Activated naive CD4-positive, alpha-beta T cell treated with anti-CD3 and anti-CD28 coated beads for 36 hours (primary cell): ENCODE measurements at places on chromosomes 3 and 15. TPM values are rescaled to one million over a fixed set of nuclear protein-coding genes. Genes with fewer than 3 reads are reported as not detected.

DNA sequence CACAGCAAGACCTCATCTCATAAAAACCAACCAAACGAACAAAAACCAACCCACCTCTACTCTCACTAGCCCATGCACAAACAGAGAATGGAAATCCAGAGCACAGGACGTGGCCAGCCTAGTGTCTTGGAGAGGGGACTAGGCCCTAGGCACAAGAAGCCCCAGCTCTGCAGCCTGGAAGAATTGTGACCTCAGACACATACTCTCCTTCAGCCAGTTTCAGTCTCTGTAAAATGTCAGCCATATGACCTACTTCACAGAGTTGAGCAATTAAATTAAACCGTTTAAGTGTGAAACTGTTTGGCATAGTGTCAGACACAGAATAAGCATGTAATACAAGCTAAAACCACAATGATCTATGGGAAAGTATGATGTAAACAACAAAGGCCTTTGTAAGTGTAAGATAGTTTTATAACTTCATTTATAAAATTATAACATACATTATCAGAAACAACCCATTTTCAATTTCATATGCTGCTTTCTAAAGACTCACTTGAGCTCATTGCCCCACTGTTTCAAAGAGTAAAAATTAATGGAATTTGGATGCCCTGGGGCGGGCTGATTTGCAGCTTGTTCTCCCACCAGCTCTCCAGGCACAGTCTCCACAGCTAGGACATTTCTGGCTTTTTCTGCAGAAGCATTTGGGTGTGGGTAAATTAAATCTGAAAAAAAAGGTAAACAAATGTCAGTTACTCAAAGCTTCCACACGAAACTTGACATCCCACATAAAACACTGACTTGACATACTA, 32.9 kb downstream of the TBC1D2B start:
- peak overlapping the region; percentile 9 for H3K27ac ChIP-seq
- H3K4me1 ChIP-seq, result peaks cover 62% of the 10 kb centered on the region
- H3K36me3 ChIP-seq, result peaks cover 27% of the 10 kb centered on the region
- no peak overlapping the region for H3K4me3 ChIP-seq

GRCh38 chr3:184812662-184813042, 686 bp downstream of the VPS8 start:
- H3K27ac ChIP-seq, result peak overlapping the region; percentile 85
- H3K27me3 ChIP-seq, result no peaks in the 10 kb centered on the region
- H3K36me3 ChIP-seq, result peaks cover 4% of the 10 kb centered on the region
- DNase-seq, result peak; percentile 34
- H3K4me1 ChIP-seq, result peaks cover 52% of the 10 kb centered on the region
- H3K4me3 ChIP-seq, result peak overlapping the region; percentile 92

GRCh38 chr3:33071946-33072345, 25.0 kb downstream of the GLB1 start:
- H3K36me3 ChIP-seq, result peaks cover 11% of the 10 kb centered on the region
- H3K4me1 ChIP-seq, result peaks cover 13% of the 10 kb centered on the region
- H3K27ac ChIP-seq, result no peak overlapping the region
- no peak for DNase-seq
- no peaks in the 10 kb centered on the region for H3K27me3 ChIP-seq
- no peak overlapping the region for H3K4me3 ChIP-seq

DNA sequence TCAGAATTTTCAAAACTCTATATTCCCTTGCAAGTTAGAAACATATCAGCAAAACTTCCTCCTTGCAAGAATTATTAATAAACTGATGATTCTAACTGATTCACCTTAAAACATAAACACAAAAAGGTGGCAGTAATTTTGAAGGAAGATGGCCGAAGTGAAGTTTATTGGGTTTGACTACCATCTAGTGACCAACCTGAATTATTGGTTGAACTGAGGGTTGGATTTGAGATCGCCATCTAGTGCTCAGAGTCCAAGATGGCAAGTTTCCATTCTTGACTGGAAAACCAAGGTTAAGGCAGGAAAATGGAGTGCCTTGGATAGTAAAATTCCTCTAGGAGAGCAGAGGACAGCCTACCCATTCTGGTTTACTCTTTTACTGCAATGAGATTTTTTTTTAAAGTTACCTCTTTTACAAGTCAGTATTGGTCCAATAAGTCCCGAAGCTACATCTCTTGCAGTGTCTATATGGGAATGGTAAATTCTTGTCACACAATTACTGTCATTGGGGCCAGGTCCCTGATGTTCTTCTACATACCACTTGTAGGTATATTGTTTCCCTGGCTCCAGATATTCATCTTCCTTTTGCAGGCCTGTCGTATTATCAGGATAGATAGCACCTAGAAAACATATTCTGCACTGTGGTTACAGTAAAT, 51.6 kb upstream of the CP start:
- H3K27me3 ChIP-seq, result no peaks in the 10 kb centered on the region
- H3K4me1 ChIP-seq, result peaks cover 10% of the 10 kb centered on the region
- H3K27ac ChIP-seq, result no peak overlapping the region

- peaks cover 2% of the 10 kb centered on the region for H3K4me1 ChIP-seq
- no peak for DNase-seq
- H3K27ac ChIP-seq, result no peak overlapping the region
- H3K36me3 ChIP-seq, result no peaks in the 10 kb centered on the region
Measured at GRCh38 chr15:98997755-98998154, 9.8 kb downstream of the PGPEP1L start.

DNA sequence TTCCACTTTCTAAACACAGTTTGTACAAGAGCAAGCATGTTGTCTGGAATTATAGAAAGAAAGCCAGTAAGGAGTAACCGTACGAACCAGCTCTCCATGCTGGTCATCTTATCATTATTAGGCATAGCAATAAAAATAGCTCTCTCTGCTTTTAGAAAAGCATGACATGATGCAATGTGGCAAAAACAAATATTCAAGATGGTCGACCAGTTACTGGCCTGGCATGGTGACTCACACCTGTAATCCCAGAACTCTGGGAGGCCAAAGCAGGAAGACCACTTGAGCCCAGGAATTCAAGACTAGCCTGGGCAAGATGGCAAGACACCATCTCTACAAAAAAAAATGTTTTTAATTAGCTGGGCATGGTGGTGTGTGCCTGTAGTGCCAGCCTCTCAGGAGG, 2.6 kb upstream of the MAP4 start:
- H3K36me3 ChIP-seq, result peaks cover 2% of the 10 kb centered on the region
- no peak for DNase-seq
- no peak overlapping the region for H3K27ac ChIP-seq
- no peaks in the 10 kb centered on the region for H3K27me3 ChIP-seq
- peaks cover 40% of the 10 kb centered on the region for H3K4me1 ChIP-seq
- no peak overlapping the region for H3K4me3 ChIP-seq

DNA sequence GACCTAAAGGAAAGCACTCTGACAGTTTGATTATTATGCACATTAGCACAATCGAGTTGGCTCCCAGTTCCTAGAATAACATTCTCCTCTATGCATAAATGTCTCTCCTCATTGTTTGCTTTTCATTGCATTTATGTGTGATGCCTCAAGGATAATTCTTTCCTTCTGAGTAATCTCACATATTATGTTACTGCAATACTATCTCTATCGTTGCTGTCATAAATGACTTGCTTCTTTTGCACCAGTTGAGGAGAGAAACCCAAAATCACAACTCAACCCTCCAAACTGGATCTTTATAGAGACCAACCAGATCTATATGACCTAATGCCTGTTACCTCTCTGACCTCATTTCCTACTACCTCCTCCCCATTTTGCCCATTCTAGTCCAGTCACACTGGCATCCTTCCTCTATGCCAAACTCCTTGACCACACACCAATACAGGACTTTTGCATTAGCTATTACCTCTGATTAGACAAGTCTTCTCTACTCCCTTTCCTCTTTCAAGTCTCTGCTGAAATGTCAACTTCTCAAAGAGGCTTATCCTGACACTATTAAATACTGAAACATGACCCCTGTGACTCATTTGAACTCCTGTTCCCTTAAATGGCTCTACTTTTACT, 1026.0 kb downstream of the TUSC7 start:
- no peak overlapping the region for H3K4me3 ChIP-seq
- DNase-seq, result no peak
- H3K27me3 ChIP-seq, result no peaks in the 10 kb centered on the region
- H3K27ac ChIP-seq, result no peak overlapping the region
- no peaks in the 10 kb centered on the region for H3K36me3 ChIP-seq

The FBXO40 gene
- total RNA-seq, result not detected

The AHSG gene
- total RNA-seq, result not detected

DNA sequence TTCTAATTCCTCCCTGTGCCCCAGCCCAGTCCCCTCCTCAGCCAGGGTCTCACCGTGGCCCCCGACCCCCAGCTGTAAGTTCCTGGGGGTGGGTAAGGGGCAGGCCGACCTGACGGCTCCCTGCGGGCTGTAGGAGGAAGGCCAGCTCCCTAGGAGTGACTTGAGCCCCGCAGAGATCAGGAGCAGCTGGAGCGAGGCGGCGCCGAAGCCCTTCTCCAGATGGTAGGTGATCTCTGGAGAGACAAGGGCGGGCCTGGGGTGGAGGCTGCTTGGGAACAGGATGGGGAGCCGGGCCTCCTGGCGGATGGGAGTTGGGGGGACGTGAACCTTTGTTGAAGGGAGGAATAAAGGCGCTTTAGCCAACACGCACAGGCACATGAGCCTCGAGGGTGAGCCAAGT, 4.2 kb downstream of the SLC28A1 start:
- no peaks in the 10 kb centered on the region for H3K27me3 ChIP-seq
- H3K4me1 ChIP-seq, result no peaks in the 10 kb centered on the region
- H3K36me3 ChIP-seq, result no peaks in the 10 kb centered on the region
- no peak overlapping the region for H3K4me3 ChIP-seq
- DNase-seq, result no peak

DNA sequence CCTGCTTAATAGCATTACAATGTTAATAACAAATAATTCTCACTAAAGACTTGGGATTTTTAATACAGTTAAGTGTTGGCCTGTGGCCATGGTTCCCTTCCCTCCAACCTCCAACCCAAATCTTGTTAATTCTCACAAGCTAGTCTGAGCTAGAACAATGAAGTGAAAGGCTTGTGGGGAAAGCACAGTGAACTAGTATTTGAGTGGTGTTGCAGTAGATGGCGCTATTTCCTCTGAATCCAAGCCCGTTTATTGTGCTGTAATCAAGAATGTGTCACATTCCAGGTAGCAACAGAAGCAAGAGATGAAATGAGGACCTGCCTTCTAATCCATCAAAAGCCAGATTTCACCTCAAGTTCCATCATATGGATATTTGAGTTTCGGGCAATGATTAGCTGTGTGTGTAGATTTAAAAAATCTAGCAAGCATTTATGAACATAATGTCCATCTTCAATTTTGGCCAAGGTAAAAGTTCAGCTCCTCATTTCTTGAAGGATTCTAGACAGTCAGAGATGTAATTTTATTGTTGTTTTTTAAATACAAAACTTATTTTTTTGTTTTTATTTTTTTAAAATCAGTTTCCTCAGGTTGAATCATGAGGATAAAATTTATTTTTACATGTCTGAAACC, 160.7 kb downstream of the SQOR start:
- no peaks in the 10 kb centered on the region for H3K36me3 ChIP-seq
- H3K4me3 ChIP-seq, result no peak overlapping the region
- no peak overlapping the region for H3K27ac ChIP-seq
- peak; percentile 41 for DNase-seq

The GOLGA8R gene
- total RNA-seq, result 1.1 TPM

The VPS8 gene
- 33.7 TPM for total RNA-seq

The PRTG gene
- total RNA-seq, result not detected

- H3K4me1 ChIP-seq, result peaks cover 8% of the 10 kb centered on the region
- no peak overlapping the region for H3K27ac ChIP-seq
- H3K27me3 ChIP-seq, result peaks cover 2% of the 10 kb centered on the region
- H3K36me3 ChIP-seq, result no peaks in the 10 kb centered on the region
Measured at GRCh38 chr15:85351965-85352364, 28.4 kb upstream of the AKAP13 start.

DNA sequence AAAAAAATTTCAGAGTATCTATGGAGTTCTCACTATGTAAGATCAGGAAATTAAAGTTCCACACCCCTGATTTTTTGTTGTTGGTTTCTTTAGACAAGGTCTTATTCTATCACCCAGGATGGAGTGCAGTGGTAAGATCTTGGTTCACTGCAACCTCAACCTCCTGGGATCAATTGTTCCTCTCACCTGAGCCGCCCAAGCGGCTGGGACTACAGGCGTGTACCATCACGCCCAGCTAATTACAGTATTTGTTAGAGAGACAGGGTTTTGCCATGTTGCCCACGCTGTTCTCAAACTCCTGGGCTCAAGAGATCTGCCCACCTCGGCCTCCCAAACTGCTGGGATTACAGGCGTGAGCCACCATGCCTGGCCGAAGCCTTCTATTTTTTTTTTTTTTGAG, 12.4 kb downstream of the QRICH1 start:
- H3K36me3 ChIP-seq, result peaks cover 11% of the 10 kb centered on the region
- peaks cover 9% of the 10 kb centered on the region for H3K4me1 ChIP-seq
- no peak overlapping the region for H3K27ac ChIP-seq
- no peaks in the 10 kb centered on the region for H3K27me3 ChIP-seq
- DNase-seq, result no peak
- no peak overlapping the region for H3K4me3 ChIP-seq

The COL8A1 gene
- 0.12 TPM for total RNA-seq

GRCh38 chr3:58058361-58059263, 50.4 kb downstream of the FLNB start:
- peaks cover 14% of the 10 kb centered on the region for H3K4me1 ChIP-seq
- no peak overlapping the region for H3K4me3 ChIP-seq
- DNase-seq, result no peak

- no peak overlapping the region for H3K27ac ChIP-seq
- DNase-seq, result no peak
- H3K4me1 ChIP-seq, result no peaks in the 10 kb centered on the region
- no peaks in the 10 kb centered on the region for H3K36me3 ChIP-seq
- H3K27me3 ChIP-seq, result peaks cover 4% of the 10 kb centered on the region
Measured at GRCh38 chr15:34773013-34773412, 18.2 kb upstream of the GJD2 start.

DNA sequence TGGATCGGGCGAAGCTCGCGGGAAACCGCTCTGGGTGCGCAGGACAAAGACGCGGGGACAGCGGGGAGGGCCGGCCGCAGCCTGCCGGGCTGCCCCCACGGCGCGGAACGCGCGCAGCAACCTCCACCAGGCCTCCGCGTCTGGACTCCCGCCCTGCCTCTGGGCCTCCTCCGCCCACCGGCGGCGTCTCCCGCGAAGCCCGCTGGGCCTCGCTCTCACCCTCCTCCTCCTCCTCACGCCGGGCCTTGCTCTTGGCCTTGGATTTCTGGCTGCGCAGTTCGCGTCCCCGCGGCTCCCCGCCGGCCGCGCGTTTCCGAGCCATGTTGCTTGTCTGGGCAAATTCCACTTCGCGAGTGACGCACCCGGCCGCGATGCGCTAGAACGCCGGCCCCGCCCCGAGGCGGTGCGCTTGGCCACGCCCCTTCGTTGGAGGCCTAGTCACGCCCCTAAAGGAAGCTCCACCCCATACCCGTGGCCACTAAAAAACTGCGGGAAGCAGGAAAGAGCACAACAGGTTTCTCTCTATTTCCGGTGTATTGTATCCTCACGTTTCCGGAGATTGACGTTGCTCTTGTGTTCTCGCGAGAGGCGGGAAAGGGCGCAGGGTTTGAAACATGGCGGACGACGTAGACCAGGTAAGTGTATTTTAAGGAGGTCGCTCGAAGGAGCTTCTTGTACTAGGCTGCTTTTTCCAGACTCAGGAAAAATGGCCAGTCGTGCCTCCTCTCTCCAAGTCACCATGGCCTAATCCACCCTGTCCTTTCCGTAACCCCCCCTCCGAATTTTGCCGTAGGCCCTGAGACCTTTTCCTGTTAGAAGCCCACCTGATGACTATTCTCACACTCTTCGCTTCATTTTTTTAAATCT, at the start of the genes LSM3 and XPC:
Gene LSM3 (plus strand): TSS at position 571 of the 867 bp plus-strand sequence. CDS start 44 bp downstream, at position 615.
Gene XPC (minus strand): TSS at position 355 of the 867 bp plus-strand sequence. CDS start 33 bp downstream, at position 322.
- H3K36me3 ChIP-seq, result peaks cover 29% of the 10 kb centered on the region
- peak within 1 kb of the TSS; percentile 96 for H3K4me3 ChIP-seq
- H3K4me1 ChIP-seq, result peaks cover 63% of the 10 kb centered on the region
- H3K27me3 ChIP-seq, result no peaks in the 10 kb centered on the region
- DNase-seq, result peak; percentile 97
- H3K27ac ChIP-seq, result peak within 1 kb of the TSS; percentile 98

The LMAN1L gene
- total RNA-seq, result not detected
